ENCODE measurements at places on chromosomes 11 and 22.
A peak's percentile ranks its signal among the peaks of the same experiment; 100 is the strongest.

- DNase-seq, result no peak
These were observed 40.6 kb upstream of the DEUP1 start for GRCh38 chr11:93289782-93290463.

DNA sequence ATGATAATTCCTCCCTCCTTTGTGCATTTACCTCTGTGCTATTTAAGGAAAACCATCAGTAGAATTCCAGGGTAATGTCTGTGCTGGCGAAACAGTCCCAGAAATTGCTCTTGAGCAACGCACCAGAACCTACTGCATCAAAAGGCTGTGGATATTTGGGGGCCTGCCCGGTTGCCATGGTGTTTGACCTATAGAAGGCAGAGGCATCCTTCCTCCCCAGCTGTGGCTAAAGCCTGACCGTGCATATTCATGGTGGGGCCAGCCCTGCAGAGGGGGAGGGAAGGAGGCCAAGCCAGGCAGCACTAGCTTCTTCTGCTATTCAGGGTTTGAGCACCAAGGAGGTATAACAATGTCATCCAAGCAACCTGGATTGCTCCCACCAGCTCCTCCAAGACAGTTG, 215.0 kb upstream of the E2F8 start:
- no peak for DNase-seq

- no peak for DNase-seq
These were observed 35.0 kb downstream of the ZC3H12C start for GRCh38 chr11:110128161-110128560.

DNA sequence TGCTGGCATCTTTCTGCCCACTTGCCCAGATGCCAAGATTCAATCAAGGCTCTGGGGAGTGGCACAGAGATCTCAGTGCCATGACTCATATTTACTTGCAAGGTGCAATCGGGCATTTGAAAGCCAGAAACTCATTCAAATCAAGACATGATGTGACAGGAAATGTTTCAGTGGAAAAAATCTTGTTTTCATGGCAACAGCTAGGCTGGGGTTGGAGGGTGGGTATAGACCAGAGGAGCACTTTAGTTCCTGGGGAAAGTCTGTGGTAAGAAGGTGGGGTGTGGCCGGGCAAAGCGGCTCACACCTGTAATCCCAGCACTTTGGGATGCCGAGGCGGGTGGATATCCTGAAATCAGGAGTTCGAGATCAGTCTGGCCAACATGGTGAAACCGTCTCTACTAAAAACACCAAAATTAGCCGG, 1.2 kb downstream of the MAJIN start:
- peak; percentile 6 for DNase-seq

DNA sequence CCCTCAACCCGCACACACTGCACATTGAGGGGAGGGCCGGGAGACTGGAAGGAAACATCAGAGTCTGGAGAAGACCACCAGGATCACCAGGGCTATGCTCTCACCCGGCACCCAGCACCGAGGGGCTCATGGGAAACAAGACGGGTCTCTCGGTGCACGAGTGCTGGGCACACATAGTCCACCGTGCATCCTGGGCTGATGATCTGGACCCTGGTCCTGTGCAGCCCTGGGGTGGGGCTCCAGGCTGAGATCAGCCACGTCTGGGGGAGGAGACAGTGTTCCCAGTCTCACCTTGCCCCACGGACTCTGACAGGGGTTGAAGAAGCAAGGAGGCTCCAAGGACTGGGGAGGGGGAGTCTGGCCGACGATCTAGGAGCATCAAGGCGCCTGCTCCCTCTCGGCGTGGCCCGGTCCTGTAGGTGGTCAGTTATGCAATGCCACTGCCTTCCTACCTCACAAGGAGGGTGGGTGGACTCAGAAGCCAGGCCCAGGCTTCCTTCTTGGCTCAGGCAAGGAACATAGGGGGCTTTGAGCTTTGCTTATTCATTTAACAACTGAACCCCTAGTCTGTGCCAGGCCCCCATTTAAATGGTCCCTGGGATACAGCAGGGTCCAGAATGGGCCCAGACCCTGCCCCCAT, 11.4 kb upstream of the CD81 start:
- no peak for DNase-seq

- no peak for DNase-seq
These were observed 484 bp downstream of the CHCHD10 start for GRCh38 chr22:23767303-23767672.

- no peak for DNase-seq
These were observed 818.9 kb downstream of the BRD1 start for GRCh38 chr22:49008682-49009235.

- DNase-seq, result no peak
These were observed 13.7 kb downstream of the PRR5L start for GRCh38 chr11:36309779-36310178.

GRCh38 chr11:8487261-8487660, 106.8 kb downstream of the STK33 start:
- DNase-seq, result no peak

DNA sequence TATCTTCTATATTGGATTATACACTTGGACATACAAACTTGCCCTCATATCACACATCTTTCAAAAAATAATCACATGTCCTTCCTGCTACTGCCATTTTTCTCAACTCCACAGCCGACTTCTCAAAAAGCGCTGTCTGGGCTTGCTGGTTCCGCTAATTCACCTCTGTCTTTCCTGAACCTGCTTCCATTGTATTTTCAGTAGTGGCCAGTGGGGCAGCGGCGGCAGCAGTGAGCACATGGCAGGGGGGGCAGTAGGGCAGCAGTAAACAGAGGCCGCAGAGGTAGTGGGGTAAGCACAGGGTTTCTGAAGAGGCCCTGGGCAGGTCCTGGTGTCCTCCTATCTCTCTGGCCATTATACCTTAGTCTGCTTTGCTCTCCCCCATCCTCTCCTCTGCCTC, 126.3 kb downstream of the RRAS2 start:
- no peak for DNase-seq

- DNase-seq, result no peak
These were observed 20.0 kb downstream of the TSPAN4 start for GRCh38 chr11:862696-863022.

GRCh38 chr11:64694026-64694755, 28.8 kb downstream of the NRXN2 start:
- no peak for DNase-seq

DNA sequence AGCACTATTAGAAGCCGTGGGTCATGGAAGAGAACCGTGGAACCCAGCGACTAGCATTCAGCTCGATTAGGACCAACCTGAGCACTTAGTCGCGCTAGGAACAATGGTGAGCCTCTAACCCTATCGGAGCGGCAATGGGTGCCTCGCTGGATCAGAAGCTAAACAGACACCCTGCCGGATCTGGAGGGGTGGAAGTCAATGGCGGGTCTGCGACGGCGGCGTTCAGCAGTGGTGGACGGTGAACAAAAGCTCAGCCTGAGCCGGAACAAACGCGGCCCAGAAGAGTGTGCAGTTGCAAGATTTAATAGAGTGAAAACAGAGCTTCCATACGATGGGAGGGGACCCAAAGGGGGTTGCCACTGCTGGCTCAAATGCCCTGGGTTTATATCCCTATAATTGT, 391.8 kb upstream of the DDI1 start:
- DNase-seq, result no peak

GRCh38 chr11:10625281-10625981, 57.0 kb upstream of the LYVE1 start:
- no peak for DNase-seq
